ENCODE measurements at places on chromosomes 11 and 22.

GRCh38 chr11:2459016-2459725 lies 14.4 kb downstream of the KCNQ1 start:
- no peak for DNase-seq

- DNase-seq: no peak
Observed at GRCh38 chr22:26430600-26430999, 1.5 kb downstream of the ASPHD2 start.

- no peak for DNase-seq
Observed at GRCh38 chr22:25205847-25206246, 6.2 kb downstream of the CRYBB3 start.

GRCh38 chr11:119368121-119369034 lies 13.1 kb downstream of the USP2 start:
- no peak for DNase-seq

DNA sequence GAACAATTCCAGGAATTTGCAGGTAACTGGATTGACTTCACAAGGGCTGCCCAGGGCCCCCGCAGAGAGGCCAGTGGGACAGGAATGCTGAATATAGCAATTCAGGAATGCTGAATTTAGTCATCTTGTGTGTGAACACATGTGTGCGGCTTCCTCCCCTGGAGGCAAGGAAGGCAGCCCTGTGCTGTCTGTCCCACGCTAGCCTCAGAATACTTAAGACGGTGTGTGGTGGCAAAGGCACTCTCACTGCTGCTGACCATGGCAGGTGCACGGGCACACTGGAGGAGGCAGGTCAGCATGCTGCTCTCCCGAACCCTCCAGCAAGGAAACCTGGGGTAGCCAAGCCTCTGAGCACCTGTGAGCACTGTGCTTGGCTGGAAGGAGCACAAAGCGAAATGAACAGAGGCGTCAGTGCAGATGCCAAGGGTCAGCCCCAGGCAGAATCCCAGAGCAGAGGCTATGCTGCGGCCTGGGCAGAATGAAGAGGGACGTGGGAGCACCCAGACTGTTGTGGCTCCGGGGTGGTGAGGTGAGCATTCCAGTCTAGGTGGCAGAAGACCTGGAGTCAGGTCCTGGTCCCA lies 2.7 kb downstream of the GNAZ start:
- DNase-seq: peak; percentile 50

DNA sequence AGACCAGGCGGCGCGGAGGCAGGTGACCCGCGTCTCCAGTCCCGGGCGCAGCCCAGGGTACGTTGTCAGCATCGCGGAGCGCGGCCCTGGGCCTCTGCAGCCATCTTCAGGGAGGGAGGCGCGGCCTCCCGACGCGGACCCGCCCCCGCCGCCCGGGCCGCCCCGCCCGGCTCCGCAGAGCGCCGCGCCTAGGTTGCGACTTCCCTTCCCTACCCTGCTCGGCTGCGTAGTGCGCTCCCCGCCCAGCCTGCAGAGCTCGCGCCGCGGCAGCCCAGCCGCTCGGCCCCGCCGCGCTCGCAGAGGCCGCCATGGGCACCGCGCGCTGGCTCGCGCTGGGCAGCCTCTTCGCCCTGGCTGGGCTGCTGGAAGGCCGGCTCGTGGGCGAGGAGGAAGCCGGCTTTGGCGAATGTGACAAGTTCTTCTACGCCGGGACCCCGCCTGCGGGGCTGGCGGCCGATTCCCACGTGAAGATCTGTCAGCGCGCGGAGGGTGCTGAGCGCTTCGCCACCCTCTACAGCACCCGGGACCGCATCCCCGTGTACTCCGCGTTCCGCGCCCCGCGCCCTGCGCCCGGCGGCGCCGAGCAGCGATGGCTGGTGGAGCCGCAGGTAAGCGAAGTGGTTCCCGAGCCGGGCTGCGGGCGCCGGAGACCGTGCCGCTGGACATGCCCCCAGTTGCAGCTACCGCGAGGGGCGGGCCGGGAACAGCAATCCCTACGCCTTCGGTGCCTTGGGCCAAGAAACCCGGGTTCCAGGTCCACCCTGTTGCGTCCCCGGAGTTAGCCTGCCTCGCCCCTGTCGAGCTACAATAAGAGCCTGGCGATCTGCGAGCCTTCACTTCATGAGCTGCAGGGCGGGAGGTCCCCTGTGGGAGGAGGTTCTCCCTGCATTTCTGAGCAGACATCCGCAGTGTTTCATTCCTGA lies at the start of gene ENDOD1:
ENDOD1 (plus strand) TSS at position 227 of the 923 bp plus-strand sequence; CDS start at position 309, 82 bp downstream.
- DNase-seq: peak; percentile 83

GRCh38 chr11:12798609-12799011 lies 124.4 kb downstream of the TEAD1 start:
- no peak for DNase-seq

DNA sequence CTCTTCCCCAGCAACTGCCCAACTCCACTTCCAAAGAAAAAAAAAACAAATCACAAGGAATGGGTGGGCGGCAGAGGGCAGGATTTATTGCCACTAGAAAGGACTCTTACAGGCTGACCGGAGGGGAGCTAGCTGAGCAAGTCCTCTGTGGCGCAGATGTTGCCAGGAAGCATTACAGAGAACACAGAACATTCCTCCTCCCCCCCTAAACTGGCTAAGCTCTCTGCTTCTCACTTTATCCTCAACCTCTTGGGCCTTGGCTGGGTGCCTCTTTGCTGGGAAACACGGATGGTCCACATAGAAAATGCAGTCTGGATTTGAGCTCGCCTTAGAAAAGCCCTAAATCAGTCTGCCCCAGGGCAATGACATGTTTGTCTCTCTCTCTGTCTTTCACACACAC lies 12.6 kb upstream of the FJX1 start:
- peak; percentile 58 for DNase-seq

DNA sequence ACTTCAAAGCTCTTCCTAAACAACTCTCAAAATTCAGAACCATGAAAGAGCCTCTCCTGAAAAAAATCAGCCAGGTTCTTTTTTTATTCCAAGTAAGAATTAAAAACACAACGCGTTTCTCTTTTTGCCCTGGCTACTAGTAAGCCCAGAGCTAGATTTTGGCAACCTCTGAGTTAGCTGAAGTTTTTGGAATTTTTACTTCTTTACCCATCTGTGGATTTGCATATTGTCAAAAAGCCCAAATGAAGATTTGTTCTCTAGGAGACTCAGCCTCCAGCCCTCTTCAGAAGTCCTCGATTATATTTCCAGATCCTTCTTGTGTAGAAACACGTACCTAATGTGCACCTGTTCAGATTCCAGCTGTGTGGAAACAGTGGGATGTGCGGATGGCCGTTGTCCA lies 517.9 kb downstream of the TBC1D22A start:
- DNase-seq: no peak

GRCh38 chr11:88384004-88384668 lies 46.6 kb upstream of the CTSC start:
- DNase-seq: no peak

DNA sequence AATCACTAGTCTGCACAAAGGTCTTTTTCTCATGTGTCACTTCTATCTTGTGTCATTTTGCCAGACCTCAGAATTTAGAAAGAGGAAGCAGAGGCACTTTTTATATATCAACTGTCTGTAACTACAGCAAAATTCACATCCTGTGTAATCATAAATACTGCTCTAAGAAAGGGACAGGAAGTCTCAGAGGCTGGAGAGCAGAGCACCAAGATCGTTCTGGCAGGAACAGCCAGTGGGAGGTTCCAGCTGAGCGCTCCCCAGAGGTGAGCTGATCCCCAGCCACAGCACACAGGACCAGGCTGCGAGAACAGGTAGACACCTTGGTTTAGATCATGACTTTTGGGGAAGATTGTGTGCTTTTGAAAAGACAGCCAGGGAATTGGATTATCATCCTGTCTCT lies at the start of gene MS4A7:
MS4A7 (plus strand) TSS at position 179 of the 400 bp plus-strand sequence. CDS start 4,610 bp downstream, outside the sequence.
- no peak for DNase-seq

GRCh38 chr22:27329966-27330645 lies 471.4 kb downstream of the MN1 start:
- DNase-seq: no peak

- peak; percentile 25 for DNase-seq
Observed at GRCh38 chr11:77821349-77821851, 456 bp downstream of the AAMDC start.

DNA sequence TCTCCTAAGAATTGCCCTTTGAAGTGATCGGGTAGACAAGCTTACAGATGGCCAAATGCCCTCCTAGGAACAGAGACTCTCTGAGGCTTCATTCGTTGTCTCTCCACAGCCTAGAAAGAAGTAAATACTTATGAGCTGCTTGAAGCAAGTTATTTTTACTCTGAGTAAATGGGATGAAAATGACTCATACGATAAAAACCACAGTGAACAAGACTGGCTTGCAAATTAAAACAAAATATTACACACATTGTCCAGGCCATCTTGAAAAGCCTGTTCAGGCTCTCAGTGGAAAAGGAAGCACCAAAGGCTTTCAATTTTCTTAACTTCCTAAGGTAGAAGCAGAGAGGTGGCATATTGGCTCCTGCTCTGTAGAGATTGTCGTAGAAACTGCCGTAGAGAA lies 294.2 kb downstream of the NELL1 start:
- DNase-seq: no peak

- no peak for DNase-seq
Observed at GRCh38 chr22:46162771-46163556, 12.6 kb downstream of the PPARA start.

- DNase-seq: no peak
Observed at GRCh38 chr11:34154059-34154875, 48.8 kb downstream of the NAT10 start.

- DNase-seq: no peak
Observed at GRCh38 chr11:40842750-40843339, 616.6 kb downstream of the LRRC4C start.

DNA sequence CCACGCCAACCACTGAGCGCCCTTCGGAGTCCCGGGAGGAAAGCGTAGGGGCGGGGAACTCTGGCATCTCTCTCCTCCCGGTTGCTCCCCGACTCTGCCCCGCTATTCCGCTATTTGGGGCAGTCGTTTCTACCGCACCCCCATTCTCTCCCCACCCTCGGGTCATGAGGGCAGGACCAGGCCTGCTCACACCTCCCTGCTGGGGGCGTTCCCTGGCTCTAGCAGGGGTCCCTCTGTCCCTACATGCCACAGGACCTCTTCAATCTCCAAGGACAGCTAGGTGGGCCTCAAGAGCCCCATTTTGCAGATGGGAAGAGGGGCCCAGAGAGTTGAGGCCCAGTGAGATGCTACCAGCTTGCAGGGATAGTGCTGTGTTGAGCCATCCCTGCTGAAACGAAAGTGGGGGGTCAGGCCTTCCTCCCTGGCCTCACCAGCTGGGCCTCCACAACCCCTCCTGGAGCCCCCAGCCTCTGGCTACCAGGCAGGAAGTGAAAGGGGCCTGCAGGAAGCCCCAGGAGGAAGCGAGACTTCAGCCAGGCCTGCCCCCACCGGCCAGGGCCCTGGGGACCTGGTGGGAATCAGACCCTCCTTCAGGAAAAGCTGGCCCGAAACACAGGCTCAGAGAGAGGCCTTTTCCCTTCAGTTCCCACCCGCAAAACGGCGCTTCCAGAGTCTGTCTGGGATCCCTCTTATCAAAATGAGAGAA lies 5.5 kb upstream of the SHISA8 start:
- no peak for DNase-seq

DNA sequence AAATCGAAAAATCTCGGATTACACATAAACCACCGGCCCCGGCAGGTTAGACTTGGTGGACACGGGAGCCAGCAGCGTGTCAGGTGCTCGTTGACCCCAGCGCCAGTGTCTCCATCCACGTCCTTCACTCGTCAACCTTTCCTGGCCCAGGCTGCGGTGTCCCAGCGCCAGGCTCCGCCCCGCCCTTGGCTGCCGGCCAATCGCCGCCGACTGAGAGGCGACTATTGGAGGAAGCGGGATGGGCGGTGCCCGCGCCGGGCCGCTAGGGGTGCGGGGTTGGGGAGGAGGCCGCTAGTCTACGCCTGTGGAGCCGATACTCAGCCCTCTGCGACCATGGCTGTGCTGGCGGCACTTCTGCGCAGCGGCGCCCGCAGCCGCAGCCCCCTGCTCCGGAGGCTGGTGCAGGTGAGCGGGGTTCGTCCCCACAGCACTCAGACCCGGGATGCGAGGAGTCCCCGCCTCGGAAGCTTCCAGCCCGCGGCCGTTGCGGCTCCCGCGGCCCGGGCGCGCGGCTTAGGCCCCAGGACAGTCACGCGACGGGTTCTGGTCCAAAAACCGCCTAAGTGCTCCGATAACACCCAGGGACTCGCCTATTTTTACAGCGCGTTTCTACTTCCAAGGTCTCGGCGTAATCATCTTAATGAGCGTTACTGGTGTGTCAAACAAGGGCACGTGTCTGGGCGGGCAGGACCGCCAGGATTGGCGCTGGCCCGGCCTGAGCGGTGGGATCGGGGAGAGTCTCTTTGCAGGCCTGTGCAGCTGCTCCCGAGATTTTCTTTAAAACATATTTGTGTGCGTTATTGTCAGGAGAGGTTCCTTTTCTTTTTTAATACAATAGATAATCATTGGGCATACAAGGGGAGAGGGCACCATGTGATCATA lies at the start of gene ACAT1:
ACAT1 (plus strand) TSS at position 294 of the 882 bp plus-strand sequence; CDS start at position 334, 40 bp downstream.
- peak; percentile 89 for DNase-seq

- no peak for DNase-seq
Observed at GRCh38 chr11:119293461-119293860, 23.5 kb downstream of the MCAM start.

- no peak for DNase-seq
Observed at GRCh38 chr11:111574373-111575225, 27.6 kb upstream of the SIK2 start.

GRCh38 chr11:61406067-61406466 lies 13.7 kb downstream of the TMEM216 start:
- DNase-seq: no peak

GRCh38 chr22:43114958-43115357 lies 4.4 kb downstream of the BIK start:
- DNase-seq: no peak

DNA sequence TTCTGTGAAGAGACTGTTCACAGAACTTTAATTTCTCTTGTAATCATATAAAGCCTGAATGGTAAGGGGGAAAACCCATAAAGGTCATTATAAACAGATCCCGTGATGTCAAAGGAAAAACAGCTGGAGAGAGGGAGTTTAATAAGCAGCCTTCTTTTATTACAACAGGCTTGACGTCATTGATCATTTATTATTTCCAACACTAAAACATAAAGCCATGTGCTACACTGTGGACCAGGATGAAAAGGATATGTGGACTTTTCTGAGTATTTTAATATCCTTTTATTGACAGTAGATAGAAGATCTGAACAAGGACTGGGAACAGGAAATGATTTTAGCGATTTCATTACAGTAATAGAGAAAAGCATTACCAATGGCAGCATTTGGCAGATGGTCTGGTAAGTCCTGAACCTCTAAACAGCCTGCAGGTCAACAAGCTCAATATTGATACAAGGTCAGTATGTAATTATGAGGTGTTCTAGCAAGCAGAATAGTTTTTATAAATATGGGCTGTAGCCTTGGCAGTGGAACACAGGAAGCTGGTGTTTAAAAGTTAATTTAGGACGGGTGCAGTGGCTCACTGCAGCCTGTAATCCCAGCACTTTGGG lies 25.1 kb upstream of the TPH1 start:
- DNase-seq: no peak
